ENCODE measurements at places on chromosomes 3 and 15.

- no peak for DNase-seq
These were observed 287.6 kb downstream of the EPHB1 start for GRCh38 chr3:135082706-135083105.

DNA sequence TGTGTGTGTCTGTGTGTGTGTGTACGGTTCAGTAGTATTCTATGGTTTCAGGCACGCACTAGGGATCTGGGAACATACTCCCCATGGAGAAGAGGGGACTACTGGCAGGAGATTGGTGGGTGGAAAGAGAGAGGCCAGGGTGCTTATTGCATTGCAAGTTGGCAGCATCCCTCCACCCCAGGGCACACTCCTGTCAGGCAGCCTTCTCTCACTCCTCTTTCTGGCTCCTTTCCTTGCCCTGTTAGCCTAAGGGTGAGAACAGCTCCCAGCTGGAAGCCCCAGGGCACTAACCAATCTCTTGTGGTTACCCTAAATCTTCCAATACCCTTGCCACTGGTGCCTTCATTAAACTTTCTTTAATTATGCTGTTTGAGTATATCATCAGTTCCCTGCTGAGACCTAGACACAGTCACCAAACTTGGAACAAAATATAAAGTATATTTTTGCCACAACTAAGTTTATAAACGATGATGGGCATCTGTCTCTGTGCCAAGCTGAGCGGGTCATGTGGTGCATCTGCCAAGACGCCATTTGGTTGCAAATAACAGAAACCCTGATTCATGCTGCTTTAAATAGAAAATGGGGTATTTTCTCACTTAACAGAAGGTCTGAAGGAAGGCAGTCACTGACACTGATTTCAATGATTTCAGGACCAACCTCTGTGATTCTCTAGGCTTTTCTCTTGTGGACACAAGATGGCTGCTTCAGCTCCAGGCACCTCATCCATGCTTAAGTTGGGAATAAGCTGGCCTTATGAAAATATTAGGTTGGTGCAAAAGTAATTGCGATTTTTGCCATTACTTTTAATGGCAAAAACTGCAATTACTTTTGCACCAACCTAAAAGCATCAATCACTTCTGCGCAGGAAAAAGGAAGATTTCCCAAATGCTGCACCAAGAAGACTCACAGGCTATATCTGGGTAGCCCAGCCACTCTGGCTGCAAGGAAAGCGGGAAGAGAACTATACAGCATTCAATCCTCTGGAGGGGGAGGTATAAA, 476.9 kb upstream of the PROK2 start:
- DNase-seq: no peak

- no peak for DNase-seq
These were observed 11.6 kb downstream of the ANKRD34C start for GRCh38 chr15:79294075-79294474.

- DNase-seq: no peak
These were observed 121.2 kb downstream of the MECOM start for GRCh38 chr3:169542331-169542751.

DNA sequence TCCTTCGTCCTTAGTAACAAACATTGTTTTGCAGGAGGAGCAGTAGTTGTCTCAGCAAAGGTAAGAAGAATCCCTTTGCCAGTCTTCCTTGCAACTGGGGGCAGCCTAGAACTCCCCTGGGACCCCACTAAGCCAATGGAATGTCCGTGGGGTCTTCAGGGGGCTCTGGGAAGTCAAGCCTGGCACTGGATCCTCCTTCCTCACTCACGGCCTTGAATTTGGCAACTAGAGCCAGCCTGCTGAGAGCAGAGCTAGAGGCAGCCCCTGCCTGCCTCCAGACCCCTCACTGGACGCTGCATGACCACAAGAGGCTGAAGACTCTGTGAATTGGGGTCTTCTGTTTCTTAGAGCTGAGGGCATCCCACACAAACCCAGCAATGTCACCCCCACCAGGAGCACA, 18.6 kb upstream of the PRR23E start:
- no peak for DNase-seq

DNA sequence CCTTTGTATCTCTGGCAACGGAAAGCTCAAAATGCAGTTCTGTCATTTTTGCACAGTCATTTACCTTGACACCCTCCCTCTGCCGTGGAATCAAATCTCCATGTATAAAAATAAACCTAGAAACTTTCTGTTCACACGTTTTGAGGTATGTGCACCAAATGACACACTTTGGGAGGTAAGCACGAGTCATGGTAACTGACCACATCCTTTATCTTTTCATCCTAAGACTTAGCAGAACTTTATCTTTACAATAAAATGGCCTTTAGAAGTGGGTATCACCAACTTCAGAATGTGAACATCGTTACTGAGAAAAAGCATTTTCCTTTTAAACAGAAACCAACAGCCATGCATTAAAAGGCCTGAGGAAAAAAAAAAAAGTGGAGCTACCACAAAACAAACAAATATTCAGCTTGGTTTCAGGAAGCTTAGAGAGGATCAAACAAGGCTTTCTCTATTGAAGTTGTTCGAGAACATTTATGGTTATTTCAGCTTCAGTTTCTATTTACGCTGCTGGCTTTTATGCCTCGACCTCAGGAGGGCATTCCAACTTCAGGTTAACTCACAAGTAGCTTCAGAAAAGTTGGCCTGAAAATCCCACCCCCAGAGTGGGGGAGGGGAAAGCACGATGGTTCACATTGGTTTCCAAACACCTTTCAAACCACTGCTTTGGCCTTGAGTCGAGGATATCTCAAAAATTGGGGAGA, 171.1 kb upstream of the ICE2 start:
- peak; percentile 37 for DNase-seq

- no peak for DNase-seq
These were observed 49.3 kb downstream of the SNX4 start for GRCh38 chr3:125470671-125471070.

DNA sequence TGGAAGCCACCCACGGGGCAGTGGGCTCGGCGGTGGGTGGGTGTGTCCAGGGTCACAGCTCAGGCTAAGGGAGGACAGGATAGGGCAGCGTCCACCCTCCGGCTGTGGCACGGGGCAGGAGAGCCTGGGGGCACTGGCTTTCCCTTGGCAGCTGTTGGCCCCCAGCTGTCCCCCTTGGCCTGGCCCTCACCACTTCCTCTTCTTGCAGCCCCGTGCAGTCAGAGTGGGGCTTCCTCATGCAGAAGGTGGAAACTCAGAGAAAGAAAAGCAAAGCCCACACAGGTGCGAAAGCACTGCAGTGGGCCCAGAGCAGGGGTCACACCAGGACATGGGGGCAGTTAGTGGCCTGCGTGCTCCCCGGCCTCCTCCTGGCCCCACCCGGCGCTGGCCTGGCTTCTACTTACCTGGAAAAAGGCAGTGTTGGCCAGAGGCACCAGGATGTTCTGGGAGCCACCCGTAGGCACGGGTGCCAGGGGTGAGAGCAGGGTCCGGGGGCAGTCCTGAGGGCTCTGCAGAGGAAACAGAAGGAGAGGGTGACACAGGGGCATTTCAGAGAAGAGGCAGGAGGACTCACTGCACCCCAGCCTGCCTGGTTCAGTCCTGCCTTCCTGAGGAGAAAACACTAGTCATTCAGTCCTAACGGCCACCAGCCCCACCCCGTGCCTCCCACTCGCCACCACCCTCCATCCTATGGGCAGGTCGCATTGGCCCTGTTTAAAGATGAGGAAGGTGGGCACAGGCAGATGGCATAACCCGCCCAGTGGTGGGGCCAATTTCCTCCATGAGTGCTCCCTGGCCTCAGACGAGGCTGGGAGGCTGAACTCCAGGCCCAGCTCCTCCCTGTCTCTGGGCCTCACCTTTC, 28.3 kb downstream of the PLXND1 start:
- DNase-seq: no peak

DNA sequence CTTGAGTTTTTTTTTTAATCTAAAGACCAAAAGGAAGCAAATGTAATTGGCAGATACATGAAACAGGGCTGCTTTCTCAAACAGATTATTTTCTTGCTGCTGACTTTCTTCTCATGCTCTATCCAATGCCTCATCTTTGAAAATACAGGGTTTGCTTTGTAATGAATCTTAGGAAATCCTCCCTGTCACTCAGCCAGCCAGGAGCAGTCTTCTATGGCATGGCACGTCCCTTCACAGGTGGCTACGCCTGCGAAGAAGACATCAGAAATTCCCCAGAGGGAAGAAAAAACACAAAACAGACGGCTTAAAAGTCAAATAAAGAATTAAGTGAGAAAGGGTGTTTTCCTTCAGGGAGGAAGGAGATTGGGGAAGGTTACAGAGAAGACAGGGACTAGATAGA, 242.5 kb downstream of the IGSF11 start:
- no peak for DNase-seq

DNA sequence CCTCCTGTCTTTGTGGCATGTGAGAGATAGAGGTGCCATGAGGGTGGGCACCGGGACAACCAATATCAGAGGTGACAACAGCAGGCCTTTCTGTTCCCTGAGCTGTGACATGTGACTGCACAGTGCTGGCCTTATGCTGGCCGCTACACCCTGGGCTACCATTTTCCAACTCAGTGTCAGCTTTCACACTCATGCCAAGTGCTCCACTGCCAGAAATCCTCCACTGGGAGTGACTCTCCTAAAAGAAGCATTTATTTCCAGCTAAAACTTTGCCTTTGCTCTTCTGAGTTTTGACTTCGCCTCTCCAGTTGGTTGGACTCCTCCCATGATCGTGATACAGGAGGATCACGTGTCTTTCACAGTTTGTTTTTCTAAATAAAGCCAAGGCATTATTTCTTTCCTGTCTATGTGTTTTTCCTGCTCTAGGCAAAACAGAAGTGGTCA, 31.4 kb downstream of the CA12 start:
- no peak for DNase-seq

GRCh38 chr3:8153800-8154199, 347.8 kb upstream of the LMCD1 start:
- no peak for DNase-seq

DNA sequence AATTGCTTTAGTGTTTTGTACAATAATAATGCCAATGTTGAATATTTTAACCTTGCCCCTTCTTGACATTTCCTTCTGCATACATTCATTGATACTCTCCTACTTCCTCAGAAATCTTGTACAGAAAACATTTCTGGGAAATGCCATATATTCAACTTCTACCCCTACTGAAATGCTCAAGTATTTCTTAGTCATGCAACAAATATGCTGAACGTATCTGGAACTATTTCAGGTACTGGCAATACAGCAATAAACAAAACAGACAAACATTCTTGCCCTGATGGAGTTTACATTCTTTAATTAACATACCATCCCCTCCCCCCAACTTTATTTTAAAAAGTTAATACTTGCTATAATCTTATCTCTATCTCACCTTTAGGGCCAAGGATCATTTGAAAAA, 147.2 kb downstream of the STAG1 start:
- DNase-seq: no peak

GRCh38 chr15:101047301-101047781, 128.2 kb downstream of the LRRK1 start:
- DNase-seq: peak; percentile 43

GRCh38 chr3:69869643-69870042, 129.9 kb upstream of the SAMMSON start:
- DNase-seq: no peak

DNA sequence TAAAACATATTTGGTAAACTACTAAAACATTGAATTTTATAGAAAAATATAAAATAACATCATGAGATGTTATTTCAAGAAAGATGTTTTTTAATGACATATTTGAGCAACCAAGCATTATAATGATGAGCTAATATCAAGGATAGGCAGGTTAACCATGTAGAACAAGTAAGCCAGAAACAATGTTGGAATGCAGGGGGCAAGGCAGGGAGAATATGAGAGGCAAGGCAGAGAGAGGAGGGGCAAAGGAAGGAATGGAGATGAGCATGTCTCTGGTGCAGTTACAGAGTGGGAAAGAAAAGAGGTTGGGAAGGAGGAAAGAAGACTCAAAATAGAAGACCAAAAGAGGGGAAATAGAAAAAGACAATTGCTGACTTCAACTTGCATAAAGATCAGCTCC, 390.4 kb downstream of the MCTP2 start:
- no peak for DNase-seq

- DNase-seq: no peak
These were observed 89.3 kb downstream of the CHD2 start for GRCh38 chr15:92989470-92989869.

DNA sequence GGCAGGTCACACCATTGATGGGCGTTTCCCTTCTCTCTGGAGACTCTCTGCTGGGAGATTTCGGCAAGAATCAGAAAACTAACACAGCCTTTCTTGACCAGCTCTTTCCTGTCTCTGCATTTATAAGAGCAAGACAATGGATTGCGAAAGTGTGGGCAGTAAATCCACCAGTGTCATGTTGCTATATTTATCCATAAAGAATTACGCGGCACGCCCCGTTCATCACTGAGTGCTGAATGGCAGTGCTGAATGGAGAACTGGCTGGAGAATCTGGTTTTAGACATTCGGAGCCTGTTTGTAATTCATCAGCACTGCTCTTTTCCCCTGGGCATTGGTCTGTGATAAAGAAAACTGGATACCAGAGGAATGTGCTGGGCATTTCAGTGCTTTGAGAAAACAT, 2.0 kb upstream of the CEMIP start:
- DNase-seq: no peak

DNA sequence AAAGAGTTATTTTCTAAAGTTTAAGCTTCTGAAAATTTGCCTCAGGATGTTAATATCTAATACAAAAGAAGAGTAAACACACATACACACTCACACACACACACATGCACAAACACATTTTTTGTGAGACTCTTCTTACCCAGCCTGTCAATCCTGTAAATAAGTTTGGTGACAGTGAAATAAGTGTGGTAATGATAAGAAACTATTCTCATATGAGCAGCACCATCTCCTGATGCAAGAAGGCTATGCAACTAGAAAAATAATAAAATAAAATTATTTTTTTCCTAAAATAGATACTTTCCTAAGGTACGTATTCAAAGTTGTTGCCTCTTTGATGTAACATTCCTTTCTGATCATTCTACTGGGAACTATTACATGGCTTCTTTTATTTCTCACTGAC, 155.1 kb downstream of the MECOM start:
- DNase-seq: no peak

- DNase-seq: no peak
These were observed 1345.6 kb downstream of the NSUN3 start for GRCh38 chr3:95408464-95408862.

GRCh38 chr3:105869531-105869833, 670 bp upstream of the CBLB start:
- DNase-seq: no peak

GRCh38 chr3:135366816-135367215, 571.8 kb downstream of the EPHB1 start:
- no peak for DNase-seq

GRCh38 chr3:49173792-49174170, 2.4 kb downstream of the KLHDC8B start:
- DNase-seq: no peak
